ENCODE measurements at places on chromosomes 13 and 19.

DNA sequence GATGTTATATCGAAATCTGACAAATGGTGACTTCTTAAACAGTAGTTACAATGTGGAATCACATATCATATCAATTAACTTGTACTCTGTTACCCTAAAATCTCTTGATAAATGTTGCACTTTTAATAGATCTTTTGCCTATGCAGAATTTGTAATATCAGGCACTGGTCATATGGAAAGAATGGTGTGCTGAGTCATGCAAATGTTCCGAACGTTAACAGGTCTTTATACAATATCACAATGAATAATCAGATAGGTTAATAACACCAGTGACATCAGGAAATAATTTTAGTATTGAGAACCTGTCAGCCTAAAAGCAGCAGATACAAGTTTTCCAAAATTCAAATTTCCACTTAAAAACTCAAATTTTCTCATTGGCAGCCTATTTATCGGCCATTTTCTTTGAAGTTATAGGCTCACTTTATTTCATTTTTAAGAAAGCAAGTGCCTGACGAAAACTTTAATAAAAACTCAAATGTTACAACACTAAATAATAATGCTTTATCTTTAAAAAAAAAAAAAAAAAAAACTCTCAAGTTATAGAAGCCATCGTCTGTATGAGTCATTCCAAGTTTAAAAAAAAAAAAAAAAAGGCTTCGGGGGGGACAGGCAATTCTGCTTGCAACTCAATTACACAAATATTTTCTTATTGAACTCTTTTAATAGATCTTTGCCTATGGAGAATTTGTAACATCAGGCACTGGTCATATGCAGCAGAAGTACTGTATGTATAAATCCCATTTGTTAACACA, 180.9 kb downstream of the DIAPH3 start:
- no peaks in the 10 kb centered on the region for H3K27me3 ChIP-seq
- no peak for ATAC-seq
- no peak overlapping the region for H3K4me3 ChIP-seq
- H3K4me1 ChIP-seq: no peaks in the 10 kb centered on the region

- ATAC-seq: no peak
- H3K27ac ChIP-seq: no peak overlapping the region
- H3K4me1 ChIP-seq: no peaks in the 10 kb centered on the region
- H3K27me3 ChIP-seq: no peaks in the 10 kb centered on the region
Observed at GRCh38 chr19:39469036-39469435, 11.6 kb upstream of the TIMM50 start.

DNA sequence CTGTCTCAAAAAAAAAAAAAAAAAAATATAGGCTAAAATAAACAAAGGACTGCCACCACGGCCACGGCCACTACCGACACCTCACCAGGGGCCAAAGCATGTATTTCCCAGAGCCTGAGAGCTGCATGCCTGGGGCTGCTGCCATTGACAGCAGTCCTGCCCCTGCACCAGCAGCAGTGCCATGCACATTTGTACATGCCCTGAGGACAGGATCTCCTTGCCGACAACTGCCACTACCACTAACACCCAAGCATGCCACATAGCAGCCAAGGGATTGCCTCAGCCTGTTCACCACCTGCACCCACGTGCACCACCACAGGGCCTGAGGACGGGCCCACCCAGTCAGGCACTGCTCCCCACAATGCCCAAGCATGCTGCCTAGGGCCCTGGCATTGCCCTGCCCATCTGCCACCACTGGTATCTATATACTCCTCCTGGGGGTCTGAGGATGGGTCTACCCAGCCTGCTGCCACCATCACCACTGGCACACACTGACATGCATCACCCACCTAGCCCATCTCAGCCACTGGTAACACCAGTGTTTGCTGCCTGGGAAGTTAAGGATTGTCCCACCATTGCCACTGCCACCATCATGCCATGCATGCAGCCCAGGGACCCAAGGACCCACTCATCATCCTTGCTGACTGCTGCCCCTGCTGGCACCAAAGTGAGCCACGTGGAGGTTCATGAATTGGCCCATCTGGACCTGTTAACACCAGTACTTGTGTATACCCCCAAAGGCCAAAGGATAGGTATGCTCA, 10.6 kb upstream of the NUP62 start:
- H3K4me1 ChIP-seq: peaks cover 9% of the 10 kb centered on the region
- H3K27me3 ChIP-seq: peaks cover 19% of the 10 kb centered on the region
- H3K36me3 ChIP-seq: no peaks in the 10 kb centered on the region
- no peak for ATAC-seq
- H3K27ac ChIP-seq: no peak overlapping the region

DNA sequence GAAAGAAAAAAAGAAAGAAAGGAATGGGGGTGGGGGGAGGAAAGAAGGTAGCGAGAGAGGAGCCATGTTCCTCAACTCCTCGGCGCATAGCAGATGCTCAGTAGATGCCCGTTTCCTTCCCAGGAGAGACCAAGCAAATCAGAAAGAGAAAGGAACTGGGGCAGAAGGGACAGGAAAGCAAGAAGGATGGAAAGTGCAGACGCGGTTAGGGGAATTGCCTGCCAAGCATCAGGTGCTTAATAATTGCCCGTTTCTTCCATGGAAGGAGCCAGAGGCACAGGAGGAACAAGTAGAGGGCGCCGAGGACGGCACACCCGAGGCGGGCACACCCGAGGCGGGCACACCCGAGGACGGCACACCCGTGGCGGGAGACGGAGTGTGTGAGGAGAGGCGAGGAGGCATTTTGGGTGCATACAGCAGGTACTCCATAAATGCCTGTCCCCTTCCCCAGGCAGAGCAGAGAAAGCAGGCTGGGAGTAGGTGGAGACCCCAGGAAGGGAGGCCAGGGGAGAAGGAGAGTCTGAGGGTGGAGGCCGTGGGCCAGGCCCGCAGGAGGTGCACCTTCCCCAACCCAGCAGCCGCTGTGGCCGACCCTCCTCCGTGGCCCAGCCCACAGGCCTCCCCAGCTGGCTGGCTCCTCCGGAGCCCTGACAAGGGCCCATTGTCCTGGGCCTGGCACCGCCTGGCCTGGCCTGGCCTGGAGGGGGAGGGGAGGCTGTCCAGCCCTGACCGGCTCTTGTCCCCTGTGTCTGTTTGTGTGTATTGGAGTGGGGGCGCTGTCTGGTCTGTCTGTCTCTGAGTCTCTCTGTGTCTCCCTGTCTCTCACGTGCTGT, 14.6 kb downstream of the JOSD2 start:
- no peaks in the 10 kb centered on the region for H3K4me1 ChIP-seq
- H3K27ac ChIP-seq: no peak overlapping the region
- no peaks in the 10 kb centered on the region for H3K36me3 ChIP-seq

DNA sequence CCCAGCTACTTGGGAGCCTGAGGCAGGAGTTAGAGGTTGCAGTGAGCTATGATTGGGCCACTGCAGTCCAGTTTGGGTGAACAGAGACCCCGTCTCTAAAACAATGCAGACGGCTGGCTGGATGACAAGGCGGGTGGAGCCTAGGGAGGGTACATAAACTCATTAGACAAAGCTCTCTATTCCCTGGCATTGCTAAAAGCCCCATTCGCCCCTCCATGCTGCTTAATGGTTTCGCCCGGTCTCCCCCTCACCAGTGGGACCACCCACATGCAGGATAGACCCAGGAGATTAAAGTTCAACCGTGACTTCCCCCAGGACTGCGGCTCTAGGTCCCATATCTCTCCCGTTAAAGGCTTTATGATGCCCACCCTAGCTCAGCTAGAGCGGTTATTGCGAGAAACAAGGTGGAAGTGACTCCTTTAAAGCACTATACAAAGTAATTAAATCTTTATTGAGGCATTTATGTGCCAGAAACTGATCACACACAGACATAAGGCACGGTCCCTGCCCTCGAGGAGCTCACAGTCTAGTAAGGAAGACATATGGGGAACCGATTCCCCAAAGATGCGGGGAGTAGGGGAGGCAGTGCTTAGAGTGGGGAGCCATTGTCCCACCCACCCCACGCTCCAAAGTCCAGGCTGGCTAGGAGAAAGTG, 4.9 kb downstream of the LYPD3 start:
- H3K36me3 ChIP-seq: no peaks in the 10 kb centered on the region
- no peak overlapping the region for H3K4me3 ChIP-seq
- H3K4me1 ChIP-seq: peaks cover 9% of the 10 kb centered on the region
- ATAC-seq: no peak

- peaks cover 20% of the 10 kb centered on the region for H3K36me3 ChIP-seq
- H3K27ac ChIP-seq: no peak overlapping the region
- no peaks in the 10 kb centered on the region for H3K27me3 ChIP-seq
- no peak for ATAC-seq
- H3K4me3 ChIP-seq: no peak overlapping the region
Observed at GRCh38 chr19:2421581-2422306, 5.6 kb downstream of the TIMM13 start.

DNA sequence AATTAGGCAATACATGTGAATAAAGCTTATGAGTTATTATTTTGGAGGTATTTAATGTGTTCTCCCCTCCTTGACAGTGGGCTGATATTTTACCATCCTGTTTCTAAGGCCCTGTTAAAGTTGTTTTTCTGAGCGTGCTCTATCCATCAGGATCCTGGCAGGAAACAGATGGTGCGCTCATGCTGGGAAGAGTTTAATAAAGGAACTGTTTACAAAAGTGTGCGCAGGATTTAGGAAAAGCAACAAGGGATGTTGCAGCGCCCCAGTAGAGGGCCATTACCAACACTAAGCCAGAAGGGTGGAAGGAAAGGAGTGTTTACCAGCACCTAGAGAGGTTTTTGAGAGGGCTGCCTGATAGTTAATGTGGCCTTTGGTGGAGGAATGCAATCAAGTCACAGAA, 374.5 kb downstream of the KCNRG start:
- no peaks in the 10 kb centered on the region for H3K27me3 ChIP-seq
- H3K4me1 ChIP-seq: peaks cover 5% of the 10 kb centered on the region
- ATAC-seq: no peak
- no peak overlapping the region for H3K27ac ChIP-seq
- no peak overlapping the region for H3K4me3 ChIP-seq

GRCh38 chr13:21304256-21304655, 127.8 kb downstream of the MRPL57 start:
- H3K4me3 ChIP-seq: no peak overlapping the region
- H3K36me3 ChIP-seq: peaks cover 20% of the 10 kb centered on the region
- H3K27ac ChIP-seq: no peak overlapping the region
- ATAC-seq: no peak
- no peaks in the 10 kb centered on the region for H3K4me1 ChIP-seq

- no peaks in the 10 kb centered on the region for H3K27me3 ChIP-seq
- H3K36me3 ChIP-seq: no peaks in the 10 kb centered on the region
- no peak overlapping the region for H3K4me3 ChIP-seq
- no peak for ATAC-seq
- peaks cover 18% of the 10 kb centered on the region for H3K4me1 ChIP-seq
- H3K27ac ChIP-seq: no peak overlapping the region
Observed at GRCh38 chr19:27744926-27745768, 1467.8 kb downstream of the UQCRFS1 start.

DNA sequence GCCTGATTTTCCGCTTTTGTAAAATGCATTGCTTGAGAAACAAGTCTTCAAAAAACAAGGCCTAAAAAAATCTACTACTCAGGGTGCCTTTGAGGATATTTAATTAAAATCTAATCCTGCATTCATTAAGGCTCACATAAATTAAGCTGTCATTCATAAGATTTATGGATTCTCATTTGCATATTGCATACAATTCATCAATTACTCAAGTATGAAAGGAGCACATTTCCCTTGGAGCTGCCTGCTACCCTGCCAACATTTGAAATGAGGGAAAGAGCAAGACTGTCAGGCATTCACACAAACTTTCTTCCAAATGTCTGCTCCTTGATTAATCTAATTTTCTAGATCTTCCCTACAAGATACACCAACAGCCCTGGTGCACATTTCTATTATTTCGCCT, 140.0 kb downstream of the DACH1 start:
- no peaks in the 10 kb centered on the region for H3K4me1 ChIP-seq
- no peaks in the 10 kb centered on the region for H3K36me3 ChIP-seq
- H3K27me3 ChIP-seq: no peaks in the 10 kb centered on the region

- H3K4me1 ChIP-seq: no peaks in the 10 kb centered on the region
- no peak overlapping the region for H3K4me3 ChIP-seq
- no peaks in the 10 kb centered on the region for H3K27me3 ChIP-seq
- no peak overlapping the region for H3K27ac ChIP-seq
Observed at GRCh38 chr13:74485757-74486156, 351.6 kb upstream of the KLF12 start.

DNA sequence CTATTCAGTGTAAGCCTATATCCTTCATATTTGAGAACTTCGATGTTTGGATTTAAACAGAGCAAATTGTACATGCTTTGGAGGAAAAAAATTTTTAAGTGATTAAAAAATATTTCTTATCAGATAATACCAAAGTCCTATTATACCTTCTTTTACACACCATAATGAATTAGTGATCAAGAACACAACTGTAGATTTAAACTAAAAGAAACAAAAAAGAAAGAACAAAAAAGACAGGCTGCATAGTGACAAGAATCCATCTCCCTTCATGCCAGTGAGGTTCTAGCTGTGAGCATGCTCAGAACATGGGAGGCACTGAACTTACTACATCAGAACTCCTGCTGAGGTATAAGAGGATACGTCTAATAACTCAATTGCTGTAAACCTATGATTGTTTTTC, at the start of gene RXFP2:
Gene RXFP2, plus strand, starts transcription at position 301 of the 400 bp plus-strand sequence. Its CDS starts 87 bp downstream, at position 388.
- no peaks in the 10 kb centered on the region for H3K27me3 ChIP-seq
- no peak within 1 kb of the TSS for H3K4me3 ChIP-seq
- no peaks in the 10 kb centered on the region for H3K36me3 ChIP-seq
- ATAC-seq: no peak

DNA sequence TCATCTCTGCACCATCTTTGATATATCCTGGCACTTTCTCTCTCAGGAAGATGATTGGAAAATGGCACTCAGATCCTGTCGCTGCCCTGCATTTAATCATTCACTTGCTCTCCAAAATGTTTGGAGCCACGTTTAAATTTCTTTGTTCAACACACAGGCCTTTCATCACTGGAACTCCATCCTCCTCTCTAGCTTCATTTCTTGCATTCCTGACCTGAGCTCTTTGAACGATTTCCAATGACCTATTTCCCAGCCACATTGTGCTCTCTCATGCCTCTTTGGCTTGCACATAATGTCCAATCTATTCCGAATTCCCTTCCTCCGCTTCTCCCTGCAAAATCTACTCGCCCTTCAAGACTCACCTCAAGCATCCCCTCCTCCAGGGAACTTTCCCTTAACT, 287.4 kb upstream of the NBEA start:
- H3K36me3 ChIP-seq: no peaks in the 10 kb centered on the region
- ATAC-seq: peak; percentile 55
- no peaks in the 10 kb centered on the region for H3K4me1 ChIP-seq
- H3K27me3 ChIP-seq: no peaks in the 10 kb centered on the region
- H3K4me3 ChIP-seq: no peak overlapping the region

- no peak for ATAC-seq
- no peaks in the 10 kb centered on the region for H3K27me3 ChIP-seq
- no peaks in the 10 kb centered on the region for H3K36me3 ChIP-seq
- H3K4me1 ChIP-seq: no peaks in the 10 kb centered on the region
Observed at GRCh38 chr13:21777166-21777565, 106.3 kb downstream of the FGF9 start.

GRCh38 chr19:6730941-6731670, 6.3 kb downstream of the GPR108 start:
- no peak for ATAC-seq
- H3K4me3 ChIP-seq: no peak overlapping the region
- peaks cover 9% of the 10 kb centered on the region for H3K4me1 ChIP-seq
- H3K27me3 ChIP-seq: no peaks in the 10 kb centered on the region
- H3K27ac ChIP-seq: peak overlapping the region; percentile 27
- H3K36me3 ChIP-seq: peaks cover 49% of the 10 kb centered on the region

Data from gastroesophageal sphincter (tissue), 4 donors.